ENCODE measurements at places on chromosomes 7 and 10.

GRCh38 chr7:31935124-31936054 is 134.8 kb downstream of the PDE1C start:
- DNase-seq, result no peak

DNA sequence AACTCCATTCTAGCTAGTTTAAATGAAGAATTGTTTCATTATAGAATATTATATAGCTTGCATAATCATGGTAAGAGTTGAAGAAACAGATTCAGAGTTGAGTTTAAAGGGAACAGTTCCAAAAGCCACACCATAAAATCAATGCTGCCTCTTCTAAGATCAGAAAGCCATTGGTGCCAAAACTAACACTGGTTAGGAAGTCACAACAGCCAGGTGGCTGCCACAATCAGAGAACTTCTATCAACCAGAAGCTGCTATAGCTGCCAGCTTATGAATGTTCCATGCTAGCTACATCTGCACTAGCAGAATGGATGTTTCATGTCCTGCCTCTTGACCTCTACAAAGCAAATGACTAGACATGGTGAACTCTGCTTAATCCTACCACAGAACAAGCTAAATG is 583.1 kb upstream of the LRRN3 start:
- no peak for DNase-seq

- DNase-seq, result no peak
These were observed 29.1 kb downstream of the FOXL3 start for GRCh38 chr7:318878-319661.

- no peak for DNase-seq
These were observed 28.7 kb downstream of the LRGUK start for GRCh38 chr7:134155871-134156270.

- no peak for DNase-seq
These were observed 483.8 kb downstream of the TFEC start for GRCh38 chr7:115546790-115547189.

DNA sequence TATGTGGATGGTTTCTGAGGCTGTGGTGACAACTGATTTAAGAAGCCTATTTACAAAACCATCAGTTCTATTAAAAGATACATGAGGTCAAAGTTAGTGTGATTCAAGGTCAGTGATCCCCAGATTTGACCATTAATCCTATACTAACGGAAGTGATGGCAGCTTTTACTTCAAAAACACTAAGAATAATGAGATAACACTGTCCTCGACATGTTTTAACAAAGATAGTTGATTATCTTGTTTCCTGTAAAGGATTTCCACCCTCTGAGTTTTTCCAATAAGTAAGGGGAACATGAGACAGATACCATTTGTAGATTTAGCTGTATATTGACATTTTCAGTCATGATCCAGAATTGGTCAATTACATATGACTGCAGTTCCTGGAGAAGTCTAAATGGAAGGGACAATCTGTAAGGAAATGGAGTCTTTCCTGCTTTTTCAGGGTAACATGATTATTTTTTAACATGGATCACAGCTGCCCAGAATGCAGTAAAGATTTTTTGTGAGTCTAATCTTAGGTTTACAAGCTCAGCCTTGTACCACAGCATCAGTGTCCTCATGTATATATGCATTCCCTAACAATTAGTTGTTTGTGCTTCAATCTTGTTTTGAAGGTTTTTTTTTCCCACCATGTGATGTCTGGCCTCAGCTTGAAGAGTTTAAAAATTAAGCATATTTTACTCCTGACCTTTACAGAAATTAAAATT is 188.0 kb downstream of the PPP1R9A start:
- no peak for DNase-seq

- no peak for DNase-seq
These were observed 7.7 kb downstream of the ZPBP start for GRCh38 chr7:50085344-50085743.

- no peak for DNase-seq
These were observed 143.0 kb upstream of the SHH start for GRCh38 chr7:155955367-155955635.

DNA sequence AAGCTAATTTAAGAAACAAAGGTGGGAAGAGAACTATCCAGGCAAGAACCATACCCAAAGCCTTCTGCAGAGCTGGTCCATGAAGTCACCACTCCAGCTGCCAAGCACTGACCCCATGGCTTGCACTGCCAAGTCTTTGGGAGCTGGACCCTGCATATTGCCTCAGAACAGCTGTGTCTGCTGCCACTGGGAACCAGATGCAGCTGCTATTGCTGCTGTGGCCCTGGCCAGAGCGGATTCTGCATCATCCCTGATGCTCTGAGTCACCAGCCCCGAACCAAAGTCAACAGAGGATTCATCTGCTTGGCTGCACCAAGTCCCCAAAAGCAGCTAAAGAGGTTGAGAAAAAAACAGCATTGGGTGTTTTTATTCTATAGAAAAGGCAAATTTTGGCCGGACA is 39.2 kb upstream of the GSAP start:
- DNase-seq, result no peak

GRCh38 chr7:6650086-6650485 is 13.0 kb downstream of the ZNF316 start:
- DNase-seq, result no peak

GRCh38 chr7:100476101-100476780 is 2.8 kb downstream of the TSC22D4 start:
- DNase-seq, result no peak

DNA sequence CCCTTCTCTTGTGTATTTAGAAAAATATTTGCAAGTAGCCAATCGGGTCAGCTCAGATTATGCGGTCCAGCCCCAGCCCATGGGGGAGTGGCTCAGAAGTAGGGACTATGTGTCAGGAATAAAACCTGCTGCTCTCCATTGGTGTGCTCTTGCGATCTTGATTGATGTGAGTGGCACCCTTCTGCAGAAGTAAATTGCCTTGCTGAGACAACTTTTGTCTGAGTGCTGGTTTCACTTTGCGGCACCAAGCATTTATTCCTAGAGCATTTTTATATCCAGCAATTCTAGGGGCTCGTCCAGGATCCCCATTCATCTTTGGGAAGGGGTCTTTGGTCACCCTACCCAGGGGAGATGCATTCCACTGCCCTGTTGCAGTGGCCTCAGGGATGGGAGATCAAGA is 26.1 kb upstream of the FAM221A start:
- DNase-seq, result no peak

DNA sequence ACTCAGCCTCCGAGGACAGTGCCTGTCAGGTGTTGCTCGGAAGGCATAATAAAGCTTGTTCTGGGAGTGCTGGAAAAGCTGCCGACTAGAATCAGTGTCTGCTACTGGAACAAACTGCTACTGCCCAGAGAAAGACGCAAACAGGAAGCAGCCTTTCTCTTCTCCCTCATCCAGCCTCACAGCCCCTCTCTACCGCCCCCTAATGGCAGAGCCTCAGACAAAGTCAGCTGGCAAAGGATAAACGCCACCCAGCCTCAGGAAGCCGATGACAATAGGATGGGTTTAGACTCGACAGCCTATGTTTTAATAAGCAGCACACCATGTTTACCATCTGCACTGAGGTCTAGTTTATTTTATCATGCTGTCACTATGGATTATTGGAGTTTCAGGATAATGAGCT is 169.5 kb upstream of the LYZL1 start:
- DNase-seq, result peak; percentile 82

DNA sequence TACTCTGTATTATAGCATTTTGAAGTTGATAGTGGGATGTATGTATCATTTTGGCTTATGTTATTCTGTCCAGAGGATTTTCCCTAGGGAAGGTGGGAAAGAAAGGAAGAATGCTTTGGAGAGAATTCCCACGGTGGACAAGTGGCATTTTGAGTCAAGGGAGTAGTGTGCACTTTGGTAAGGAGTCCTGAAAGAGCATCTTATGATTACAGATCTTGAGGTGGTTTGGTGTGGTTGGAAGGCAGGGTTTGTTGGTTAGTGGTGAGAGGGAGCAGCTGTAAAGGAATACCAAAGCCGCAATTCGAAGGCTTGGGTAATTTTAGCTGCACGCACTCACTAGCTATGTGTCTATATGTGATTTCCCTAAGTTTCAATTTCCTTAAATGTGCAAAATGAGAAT is 16.1 kb downstream of the CCSER2 start:
- DNase-seq, result no peak

DNA sequence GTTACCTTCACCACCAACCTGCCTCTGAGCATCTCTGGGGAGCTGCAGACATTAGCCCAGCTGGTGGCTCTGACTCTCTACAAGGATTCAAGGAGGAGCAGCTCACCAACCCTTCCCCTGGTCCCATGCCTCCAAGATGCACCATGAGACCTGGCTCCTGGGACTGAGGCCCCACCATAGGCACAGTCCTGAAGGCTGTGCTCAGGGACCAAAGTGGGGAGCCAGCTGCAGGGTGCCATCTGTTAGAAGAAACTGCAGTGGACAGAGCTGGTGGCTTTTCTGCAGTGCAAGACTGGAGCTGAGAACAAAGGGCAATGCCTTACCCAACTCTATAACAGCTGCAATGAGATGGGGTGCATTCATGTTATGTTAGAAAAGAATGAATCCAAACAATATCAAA is 581.6 kb downstream of the TCERG1L start:
- DNase-seq, result no peak

- no peak for DNase-seq
These were observed 22.2 kb downstream of the TYW1B start for GRCh38 chr7:72805526-72806494.

DNA sequence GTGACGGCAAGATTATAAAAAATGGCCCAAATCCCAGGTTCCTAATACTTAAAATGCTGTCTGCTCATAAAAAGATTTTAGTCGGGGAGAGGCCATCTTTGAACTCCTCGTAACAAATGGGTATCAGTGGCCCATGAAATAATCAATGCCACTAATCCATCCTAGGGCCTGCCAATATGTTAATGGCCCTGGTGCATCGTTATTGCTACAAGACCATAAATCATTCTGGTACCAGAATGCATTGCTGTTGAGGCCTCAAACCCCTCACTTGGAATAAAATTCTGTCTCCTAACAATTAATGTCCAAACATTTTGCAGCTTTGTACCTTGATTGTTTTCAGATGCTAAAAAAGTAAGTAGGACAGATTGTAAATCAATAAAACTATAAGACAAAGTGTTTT is 290.6 kb downstream of the LRMDA start:
- DNase-seq, result no peak

- no peak for DNase-seq
These were observed 115.5 kb downstream of the AGMO start for GRCh38 chr7:15446280-15446679.

- no peak for DNase-seq
These were observed 109.6 kb upstream of the FAM20C start for GRCh38 chr7:82757-83155.

DNA sequence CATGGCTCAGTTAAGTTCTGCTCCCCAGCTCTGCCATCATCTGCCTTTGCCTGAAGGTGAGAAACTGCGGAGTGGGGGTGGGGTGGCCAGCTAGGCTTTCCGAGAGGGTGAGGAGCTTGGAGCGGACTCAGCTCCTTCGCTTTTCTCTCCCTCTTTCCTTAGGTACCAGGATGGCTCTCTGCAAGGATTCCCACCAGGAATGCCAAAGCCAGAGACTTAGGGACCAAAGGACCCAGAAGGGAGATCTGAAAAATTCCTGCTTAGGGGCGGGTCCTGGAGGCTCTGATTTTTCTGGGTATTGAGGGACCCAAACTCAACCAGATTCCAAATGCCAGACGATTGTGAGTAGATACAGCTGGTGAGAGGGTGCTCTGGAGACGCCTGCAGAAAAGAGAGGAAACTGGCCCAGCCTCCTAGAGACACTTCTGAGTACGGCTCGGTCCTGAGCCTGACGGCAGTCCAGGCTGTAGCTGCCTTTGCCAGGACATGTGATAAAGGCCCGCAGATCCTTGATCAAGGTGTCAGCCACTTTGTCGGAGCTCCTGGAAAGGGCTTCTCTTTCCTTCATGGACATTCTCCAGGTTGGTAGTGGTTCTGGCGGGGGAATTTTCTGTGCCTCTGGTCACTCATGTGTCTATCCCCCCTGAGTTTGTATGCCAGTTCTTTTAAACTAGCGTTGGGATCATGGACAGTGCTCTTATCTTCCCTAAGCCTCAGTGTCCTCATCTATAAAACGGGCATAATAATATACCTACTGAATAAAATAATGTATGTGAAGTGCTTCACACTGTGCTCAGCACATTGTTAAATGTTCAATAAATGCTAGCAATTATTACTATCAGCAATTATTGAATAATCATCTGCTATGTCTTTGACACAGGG is 42.5 kb upstream of the BTRC start:
- peak; percentile 48 for DNase-seq

- no peak for DNase-seq
These were observed 16.8 kb downstream of the SLC18A2 start for GRCh38 chr10:117257721-117258120.

DNA sequence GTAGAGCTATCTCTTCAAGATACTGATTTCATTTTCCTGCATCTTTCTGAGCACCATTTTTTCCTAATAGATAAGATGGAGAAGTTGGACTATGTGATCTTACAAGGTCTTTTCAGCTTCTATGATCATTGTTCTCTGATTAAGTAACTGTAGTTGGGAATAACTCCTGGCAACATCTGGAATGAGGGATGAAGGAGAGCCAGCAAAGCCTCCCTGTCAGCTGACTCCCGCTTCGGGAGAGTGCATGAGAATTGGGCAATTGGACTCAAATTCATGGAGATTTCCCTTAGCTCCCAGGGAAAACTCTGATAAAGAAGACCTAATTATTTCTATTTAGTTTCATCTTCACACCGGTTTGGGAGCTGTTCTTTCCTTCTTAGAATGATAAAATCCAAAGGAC is 146.1 kb downstream of the CCDC71L start:
- no peak for DNase-seq

GRCh38 chr10:84783386-84783785 is 455.0 kb downstream of the CCSER2 start:
- peak; percentile 62 for DNase-seq

DNA sequence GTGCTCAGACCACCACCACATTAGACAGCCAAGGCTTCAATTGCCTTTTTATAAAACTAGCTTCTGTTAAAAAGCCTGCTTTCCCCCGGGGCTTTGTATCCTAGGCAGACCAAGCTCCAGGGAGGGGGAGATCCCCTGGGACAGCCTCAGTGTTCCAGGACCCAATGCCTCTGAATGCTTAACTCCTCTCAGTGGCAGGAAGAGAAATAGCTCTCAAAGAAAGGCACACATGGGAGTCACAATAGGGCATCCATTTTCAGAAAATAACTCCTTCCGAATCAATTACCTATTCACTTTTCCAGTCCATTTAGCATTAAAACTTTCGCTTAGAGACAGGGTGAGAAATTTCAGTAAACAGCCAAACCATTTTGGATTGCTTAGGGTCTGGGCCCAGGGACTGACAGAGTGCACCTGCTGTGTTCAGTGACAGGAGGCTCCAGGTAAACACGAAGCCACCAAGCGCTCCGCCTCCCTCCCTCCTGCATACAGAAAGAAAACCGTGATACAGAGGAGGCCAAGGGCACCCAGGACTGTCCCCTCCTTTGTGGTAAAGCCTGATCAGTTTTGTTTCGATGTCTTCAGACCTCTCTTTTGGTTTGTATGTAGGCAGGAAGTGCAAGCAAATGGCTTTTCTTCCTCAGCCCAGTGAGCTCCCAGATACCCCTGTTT is 599.7 kb downstream of the KCNMA1 start:
- no peak for DNase-seq
